ENCODE measurements at places on chromosomes 5 and 9. TPM values are rescaled to one million over a fixed set of nuclear protein-coding genes. Genes with fewer than 3 reads are reported as not detected.

The SLC34A1 gene
- polyA plus RNA-seq, result not detected

The TMOD1 gene
- polyA plus RNA-seq, result 0.81 TPM

The IL5 gene
- not detected for polyA plus RNA-seq

The TXNDC8 gene
- polyA plus RNA-seq, result not detected

The PCDHA8 gene
- polyA plus RNA-seq, result not detected

The SLC45A2 gene
- not detected for polyA plus RNA-seq

The ZNF189 gene
- polyA plus RNA-seq, result 0.89 TPM

The GALNT12 gene
- not detected for polyA plus RNA-seq

The SAXO1 gene
- polyA plus RNA-seq, result not detected

The HMGXB3 gene
- polyA plus RNA-seq, result 20.2 TPM

The SPATA31E1 gene
- 0.01 TPM for polyA plus RNA-seq

The IL9 gene
- polyA plus RNA-seq, result not detected

The MZB1 gene
- 0.30 TPM for polyA plus RNA-seq

The CDO1 gene
- not detected for polyA plus RNA-seq

The PDCD1LG2 gene
- polyA plus RNA-seq, result 0.41 TPM

Data from CD14-positive monocyte (primary cell).